ENCODE measurements at places on chromosomes 13 and 19.
A peak's percentile ranks its signal among the peaks of the same experiment; 100 is the strongest.

GRCh38 chr13:107907065-107907805 lies 308.1 kb downstream of the LIG4 start:
- no peak for DNase-seq

GRCh38 chr13:47890146-47890814 lies 110.8 kb downstream of the SUCLA2 start:
- peak; percentile 22 for DNase-seq

DNA sequence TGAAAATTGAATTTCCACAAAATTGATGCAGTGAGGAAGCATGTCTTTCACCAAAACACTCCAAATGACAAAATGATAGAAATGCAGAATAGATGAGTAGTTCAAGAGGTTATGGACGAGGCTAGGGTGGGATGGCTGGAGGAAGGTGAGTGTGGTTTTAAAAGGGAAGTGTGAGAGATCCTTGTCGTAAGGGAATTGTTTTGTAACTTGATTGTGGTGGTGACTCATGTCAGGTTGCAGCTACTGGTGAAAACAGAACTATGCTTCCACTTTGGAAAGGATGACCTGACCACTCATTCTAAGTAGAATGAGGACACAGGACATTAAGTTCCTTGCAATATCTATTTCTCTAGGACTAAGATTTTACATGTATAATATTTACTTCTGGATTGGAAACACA lies 345.7 kb downstream of the MTUS2 start:
- DNase-seq, result no peak

DNA sequence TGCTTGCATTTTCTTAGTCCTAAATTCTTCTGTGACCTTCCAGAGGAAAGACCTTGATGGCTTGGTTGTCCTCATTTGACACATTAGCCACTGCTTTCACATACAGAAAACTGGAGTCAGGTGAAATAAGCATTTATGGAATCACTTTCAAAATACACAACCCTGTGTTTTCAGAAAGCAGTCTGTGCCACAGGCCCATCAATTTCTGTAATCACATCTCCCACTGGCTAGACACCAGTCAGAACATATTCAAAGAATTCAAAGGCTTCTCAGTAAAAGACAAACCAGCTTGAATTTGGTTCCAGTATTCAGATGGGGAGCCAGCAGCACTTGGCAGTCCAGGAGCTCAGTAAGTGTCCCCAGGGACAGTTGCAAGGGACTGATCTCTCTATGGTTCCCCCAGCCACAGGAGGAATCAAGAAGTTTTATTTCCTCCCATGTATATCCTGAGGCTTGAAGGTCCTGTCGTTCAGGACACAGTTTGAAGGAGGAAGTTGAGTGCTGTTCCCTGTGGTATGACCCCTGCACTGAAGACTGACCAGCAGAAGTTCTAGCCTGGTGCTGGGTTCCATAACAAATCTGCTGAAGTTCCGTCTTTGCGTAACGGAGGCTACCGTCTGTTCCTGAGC lies 214.3 kb downstream of the FOXO1 start:
- no peak for DNase-seq

GRCh38 chr19:21149877-21150276 lies 8.0 kb downstream of the ZNF431 start:
- no peak for DNase-seq

DNA sequence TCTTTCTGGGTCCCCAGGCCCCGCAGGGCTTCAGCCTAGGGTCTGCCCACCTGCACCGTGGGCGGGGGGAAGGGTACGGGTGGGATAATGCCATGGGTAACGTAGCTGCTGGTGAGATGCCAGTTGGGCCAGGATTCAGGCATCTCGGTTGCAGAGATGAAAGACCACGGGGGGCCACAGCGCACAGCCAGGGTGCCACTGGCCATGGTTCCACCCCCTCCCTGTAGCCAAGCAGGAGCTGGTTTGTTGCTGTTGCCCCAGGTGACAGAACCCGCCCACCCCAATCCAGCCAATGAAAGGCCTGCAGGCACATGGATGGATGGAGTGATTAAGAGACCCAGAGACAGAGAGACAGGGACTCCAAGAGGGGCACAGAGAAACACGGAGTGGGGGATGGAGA lies 1.0 kb upstream of the CGB7 start:
- DNase-seq, result no peak
